ENCODE measurements at places on chromosomes 1 and 21.

DNA sequence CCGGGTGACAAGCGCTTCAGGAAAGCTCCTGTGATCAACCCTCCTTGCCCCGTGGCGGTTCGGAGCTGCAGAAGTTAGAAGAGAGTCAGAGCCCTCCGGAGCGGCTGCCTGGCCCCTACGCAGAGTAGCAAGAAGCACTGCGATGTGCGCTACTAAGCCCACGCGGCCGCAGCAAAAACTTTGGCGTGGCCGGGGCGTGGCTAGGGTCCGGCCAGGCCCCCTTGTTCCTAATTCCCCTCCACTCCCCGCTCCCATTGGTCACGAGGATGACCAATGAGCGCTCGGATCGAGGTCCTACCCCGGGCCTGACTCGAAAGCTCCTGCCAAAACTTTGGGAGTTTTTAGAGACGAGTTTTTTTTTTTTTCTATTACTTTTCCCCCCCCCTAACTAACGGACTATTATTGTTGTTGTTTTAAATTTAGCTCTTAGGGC lies at the start of gene HLX:
Gene HLX (plus strand): TSS at position 368 of the 433 bp plus-strand sequence. CDS start 415 bp downstream, outside the sequence.
- DNase-seq, result no peak

DNA sequence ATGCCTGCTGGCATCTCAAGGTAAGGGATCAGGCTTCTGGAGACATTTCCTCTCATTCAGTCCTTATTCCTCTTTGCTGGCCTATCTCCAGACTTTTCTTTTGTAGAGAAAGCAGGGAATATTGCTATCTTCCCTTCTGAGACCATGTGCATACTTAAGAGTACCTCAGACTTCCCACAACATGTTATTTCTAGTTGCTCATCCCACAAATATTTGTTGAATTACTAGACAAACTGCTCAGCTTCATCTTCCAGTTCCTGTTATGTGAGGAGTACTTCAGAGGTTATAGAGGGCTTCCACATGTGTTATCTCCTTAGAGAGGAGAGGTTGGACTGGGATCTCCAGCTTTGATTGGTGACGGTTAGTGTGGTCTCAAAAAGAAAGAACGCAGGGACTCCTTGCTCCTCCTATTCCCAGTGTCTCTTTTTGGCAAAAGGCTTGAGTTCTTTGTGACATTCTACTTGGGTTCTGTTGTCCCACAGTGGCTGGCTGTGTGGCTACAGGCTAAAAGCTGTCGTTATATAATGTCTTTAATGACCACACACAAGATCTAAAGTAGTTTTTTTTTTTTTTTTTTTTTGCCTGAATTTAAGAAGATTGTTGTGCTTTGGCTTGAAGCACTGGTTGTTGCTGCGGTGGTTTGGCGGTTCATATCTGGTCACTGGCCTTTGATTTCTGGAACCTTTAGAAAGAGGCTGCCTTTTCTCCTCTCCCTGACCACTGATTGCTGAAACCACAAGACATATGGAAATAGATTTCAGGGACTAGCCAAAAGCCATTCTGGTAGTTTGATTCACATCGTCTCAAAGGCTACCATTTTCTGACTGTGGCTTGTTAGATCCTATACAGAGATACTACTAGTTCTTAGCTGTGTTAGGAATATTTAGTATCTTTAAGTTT lies 78.7 kb downstream of the FGGY start:
- no peak for DNase-seq

DNA sequence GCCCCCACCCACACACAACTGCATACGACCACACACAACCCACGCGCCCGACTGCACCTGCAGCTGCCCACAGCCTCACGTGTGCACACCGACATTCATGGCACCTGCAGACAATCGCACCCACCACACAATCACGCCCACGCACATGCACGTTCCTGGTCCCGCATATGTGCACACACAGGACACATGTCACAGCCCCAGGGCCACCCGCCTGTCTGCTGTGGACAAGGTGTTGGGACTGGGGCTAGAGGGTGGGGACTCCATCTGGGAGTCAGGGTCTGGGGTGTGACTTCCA lies 56.4 kb downstream of the ARHGEF16 start:
- no peak for DNase-seq

DNA sequence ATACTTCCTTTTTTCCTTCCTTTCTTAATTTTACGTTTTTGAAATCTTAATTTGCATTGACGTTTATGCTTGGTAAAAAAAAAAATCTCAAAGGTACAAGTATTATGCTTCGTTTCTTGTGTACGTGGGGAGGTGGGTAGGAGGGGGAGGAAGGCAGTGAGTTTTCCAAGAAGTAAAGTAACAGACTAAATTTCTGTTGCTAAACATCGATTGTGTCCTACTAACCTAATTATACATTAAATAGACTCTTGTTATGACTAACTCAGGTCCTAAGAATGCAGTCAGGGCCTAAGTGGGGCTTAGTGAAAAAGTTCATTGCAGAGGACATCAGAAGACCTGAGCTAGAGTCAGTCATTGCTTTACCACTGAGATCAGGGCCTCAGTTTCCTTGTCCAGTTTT lies 17.5 kb downstream of the NEK7 start:
- no peak for DNase-seq

- no peak for DNase-seq
These were observed 1.3 kb upstream of the HES4 start for GRCh38 chr1:1001057-1001783.

DNA sequence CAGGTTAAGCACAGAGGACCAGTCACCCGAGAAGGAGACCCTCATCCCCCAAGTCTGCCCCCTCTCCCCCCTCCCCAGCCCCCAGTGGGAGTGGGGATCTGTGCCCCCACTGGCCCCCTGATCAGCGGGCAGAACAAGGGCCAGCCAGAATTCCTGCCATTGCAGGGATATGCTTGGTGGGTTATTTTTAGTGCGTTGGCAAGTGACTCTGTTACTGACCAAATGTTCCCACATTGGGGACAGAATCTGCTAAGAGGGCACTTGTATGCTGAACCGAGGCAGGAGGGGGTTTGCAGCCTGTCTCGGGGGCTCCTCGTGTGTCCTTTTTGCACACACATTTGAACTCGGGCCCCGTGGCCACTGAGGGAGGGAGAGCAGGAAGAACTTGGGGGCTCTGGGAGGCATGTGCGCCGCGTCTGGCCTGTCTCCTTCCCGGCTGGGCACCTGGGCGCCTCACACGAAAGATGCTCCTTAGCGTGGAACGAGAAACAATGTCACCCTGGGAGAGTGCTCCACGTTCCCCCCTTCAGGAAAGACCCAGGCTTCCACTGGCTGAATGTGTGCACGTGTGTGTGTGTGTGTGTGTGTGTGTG lies 66.4 kb upstream of the CASZ1 start:
- no peak for DNase-seq

DNA sequence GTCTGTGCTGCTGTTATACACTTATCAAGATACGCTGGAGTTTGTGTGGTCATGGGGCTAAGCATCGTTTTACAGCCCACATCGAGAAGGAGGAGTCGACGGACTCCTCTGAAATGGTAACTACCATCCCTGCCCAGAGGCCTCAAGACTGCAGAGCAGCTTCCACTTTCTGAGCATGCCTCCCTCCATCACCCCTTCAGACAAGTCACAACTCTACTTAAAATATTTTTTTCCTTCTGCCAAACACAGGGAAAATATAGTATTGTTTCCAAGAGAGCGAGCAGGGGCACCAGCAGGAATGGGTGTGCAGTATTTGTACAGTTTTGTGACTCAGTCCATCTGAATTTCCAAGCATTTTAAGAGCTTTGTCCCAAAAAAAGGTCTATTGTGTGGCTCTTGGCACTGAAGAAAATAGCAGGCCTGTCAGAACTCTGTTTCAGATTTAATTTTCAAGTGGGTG lies 14.1 kb downstream of the EVA1C start:
- DNase-seq, result no peak

DNA sequence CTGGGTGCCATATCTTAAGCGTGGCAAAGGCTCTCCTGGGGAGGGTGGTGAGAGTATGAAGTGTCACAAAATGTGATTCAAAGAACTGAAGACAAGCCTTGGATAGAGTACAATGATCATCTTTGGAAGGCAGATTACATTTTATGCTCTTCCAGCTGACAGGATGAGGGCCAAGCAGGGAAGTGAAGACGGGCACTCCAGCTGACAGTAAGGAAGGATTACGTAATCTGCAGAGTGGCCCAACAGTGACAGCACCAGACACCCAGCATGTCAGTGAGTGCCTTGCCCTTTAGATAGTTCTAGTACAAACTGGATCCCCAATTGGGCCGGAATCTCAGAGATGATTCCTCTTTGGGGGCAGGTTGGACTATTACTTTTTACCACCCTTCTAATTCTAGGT lies 52.7 kb downstream of the UBE2T start:
- DNase-seq, result no peak

GRCh38 chr1:37053173-37053572 lies 18.9 kb upstream of the GRIK3 start:
- no peak for DNase-seq

DNA sequence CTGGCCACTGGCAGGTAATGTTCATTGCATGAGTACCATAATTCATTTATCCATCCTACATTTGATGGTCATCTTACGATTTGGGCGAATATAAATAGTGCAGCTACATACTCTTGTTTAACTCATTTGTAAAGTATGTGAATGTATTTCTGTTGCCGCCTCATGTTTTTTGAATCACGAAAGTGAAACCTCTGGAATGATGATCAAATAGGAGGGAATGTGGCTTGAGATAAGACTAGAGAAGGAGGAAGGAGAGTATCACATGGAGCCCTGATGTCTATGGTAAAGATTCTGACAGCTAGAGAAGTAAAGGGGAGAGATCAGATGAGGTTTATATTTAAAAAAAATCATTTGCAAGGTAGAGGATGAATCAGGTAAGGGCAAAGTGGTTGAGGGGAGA lies 8.0 kb downstream of the MRPS14 start:
- DNase-seq, result no peak

DNA sequence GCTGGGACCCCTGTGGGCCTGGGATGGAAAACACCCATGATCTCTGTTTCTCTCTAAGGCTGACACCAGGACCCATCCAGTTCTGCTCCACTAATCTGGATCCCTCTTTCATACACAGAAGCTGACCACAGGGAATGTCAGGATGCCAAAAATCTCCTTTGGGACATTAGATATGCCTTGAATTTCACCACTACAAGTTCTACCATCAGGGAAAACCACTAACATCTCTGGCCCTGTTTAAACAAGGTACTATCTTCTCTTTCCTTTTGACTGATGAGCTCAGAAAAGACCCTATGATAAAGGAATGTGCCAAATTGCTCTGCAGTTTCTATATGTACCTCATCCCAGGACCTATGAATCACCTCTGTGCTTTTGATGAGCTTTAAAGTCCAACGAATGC lies 10.2 kb upstream of the PLXNA2 start:
- no peak for DNase-seq

GRCh38 chr1:11985851-11986250 lies 5.6 kb downstream of the MFN2 start:
- DNase-seq, result no peak

DNA sequence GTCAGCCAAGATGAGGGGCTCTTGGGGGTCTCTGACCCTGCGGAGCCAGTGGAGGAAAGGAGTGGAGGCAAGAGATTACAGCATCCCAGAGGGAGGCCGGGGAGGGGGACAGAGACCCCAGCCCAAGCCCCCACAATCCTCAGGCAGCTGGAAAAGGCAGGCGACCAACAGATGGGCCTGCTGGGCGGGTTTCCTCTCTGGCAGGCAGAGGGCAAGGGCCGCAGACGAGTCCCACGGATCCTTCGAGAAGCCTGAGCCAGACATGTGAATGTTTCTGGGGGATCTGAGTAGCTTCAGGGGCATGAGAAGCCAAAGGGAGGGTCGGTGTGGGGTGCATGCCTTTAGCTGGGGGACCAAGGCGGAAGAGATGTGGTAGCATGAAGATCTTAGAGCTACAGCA lies 2.1 kb upstream of the PLEKHA6 start:
- DNase-seq, result no peak

DNA sequence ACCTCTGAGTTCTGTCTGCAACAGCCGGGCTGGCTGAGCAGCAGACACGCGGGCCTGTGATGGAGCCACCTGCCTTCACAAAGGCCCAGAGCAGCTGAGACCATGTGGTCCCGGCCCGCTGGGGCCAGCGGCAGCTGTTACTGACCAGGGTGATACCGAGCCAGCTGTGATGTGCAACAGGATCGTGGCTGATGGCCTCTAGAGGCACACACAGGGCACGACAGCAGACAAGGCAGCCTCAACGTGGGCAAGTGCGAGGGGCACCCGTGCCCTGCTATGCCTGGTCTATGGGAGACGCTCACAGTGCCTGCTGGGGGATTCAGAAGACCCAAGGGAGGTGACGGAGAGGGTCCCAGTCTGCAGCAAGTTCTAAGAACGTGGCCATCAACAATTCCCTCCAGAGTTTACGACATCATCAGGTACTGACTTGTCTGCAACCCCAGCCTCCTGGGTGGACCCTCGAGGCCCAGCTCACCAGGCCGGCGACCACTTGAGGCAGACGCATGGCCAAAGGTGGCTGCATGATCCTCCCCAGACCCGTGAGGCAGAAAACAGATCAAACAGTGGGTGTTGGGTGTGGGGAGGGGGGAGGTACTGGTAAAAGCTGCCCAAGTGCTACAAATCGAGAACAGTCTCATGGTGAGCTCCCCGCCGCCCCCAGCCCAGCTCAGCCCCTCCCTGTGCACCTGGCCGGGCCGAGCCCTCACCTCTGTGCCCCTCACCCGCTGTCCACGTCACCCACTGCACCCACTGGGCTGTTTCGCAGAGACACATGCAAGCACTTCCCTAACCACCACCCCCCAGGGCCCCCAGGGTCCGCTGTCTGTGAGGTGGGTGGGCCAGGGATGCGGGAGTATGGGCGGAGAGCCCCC lies 6.0 kb downstream of the POFUT2 start:
- no peak for DNase-seq

- DNase-seq, result no peak
These were observed 35.7 kb downstream of the TTC39A start for GRCh38 chr1:51294566-51295184.

DNA sequence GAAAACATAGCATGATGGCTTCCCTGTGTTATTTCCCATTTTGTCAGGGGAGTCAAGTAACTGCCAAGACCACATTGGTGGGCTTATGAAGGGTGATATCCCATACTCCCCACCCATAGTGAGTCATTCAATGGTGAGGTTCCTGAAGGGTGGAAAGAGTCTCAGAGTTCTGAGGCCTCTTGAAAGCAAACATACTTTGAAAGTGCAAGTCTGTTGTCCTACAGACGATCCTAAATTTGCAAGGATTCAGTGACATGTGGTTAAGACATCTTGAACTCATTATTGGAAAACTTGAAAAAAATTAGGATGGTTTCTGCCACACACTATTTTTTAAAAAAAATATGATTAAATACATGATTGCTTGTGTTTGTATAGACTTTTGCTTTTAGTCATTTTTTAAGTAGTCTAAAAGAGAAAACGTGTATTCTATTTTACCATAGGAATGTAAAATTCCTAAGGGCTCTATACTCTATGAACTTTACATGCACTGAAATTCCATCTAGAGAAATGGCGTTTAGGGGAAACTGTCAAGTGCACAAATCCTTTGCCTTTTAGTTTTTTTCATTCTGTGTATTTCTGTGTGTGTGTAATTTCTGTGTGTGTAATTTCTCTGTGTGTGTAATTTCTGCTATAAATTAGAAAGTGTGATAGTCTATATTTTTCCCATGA lies 225.5 kb upstream of the ADAMTS5 start:
- no peak for DNase-seq

Measured in stimulated activated CD8-positive, alpha-beta memory T cell treated with anti-CD3 and anti-CD28 coated beads, Interleukin-4, amount 100 ng/mL, for 1 hour (primary cell).